ENCODE measurements at places on chromosomes 6 and 20.

DNA sequence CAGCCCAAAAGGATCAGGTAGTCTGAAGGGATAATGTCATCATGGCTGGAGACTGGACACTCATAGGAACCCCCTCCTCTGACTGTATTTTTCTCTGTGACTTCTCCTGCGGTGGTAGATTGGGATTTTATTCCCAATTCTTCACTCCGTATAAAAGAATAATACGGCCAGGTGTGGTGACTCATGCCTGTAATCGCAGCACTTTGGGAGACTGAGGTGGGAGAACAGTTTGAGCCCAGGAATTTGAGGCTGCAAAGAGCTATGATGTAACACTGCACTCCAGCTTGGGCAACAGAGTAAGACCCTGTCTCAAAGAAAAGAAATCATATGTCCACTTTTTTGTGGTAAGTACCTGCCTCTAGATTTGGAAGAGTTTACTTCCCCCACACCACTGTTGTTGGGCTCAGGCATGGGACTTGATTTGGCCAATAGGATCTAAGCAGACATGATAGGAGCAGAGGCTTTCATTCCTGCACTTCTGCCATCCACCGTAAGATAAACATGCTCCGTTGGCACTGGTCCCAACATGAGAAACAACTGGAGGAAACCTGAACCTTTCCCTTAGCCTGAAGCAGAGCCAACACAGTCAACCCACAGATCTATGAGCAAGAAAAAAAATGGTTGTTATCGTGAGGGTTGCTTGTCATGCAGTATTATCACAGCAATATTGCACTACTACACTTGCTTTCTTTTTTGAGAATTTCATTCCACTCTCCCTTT is 82.0 kb downstream of the JPH2 start:
- DNase-seq = no peak

DNA sequence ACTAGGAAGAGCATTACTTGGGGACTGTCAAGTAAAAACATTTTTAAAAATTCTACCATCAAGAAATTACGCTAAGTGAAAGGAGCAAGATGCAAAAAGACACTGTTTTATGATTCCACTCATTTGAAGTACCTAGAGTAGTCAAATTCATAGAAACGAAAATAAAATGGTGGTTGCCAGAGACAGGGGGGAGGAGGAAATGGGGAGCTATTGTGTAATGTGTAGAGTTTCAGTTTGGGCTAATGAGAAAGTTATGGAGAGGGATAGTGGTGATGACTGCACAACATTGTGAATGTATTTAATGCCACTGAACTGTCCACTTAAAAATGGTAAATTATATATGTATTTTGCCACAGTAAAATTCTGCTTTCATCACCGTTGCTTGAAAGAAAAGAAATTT is 83.8 kb downstream of the UST start:
- DNase-seq = no peak

GRCh38 chr20:17803765-17804164 is 104.0 kb downstream of the BANF2 start:
- DNase-seq = no peak

DNA sequence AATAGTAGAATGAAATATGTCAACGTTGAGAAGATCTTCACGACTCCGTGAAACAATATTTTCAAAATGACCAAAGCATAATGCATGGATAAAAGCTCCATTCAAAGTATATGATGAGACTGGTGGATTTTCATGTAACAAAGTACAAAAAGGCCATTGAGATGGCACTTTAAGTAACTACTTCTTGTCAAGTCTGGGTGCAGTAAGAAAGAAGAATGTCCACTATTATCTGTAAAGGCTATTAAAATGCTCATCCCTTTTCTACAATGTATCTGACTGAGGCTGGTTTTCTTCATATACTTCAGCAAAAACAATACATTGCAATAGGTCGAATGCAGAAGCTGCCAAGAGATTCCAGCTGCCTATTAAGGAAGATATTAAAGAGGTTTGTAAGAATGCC is 457.4 kb downstream of the PKHD1 start:
- no peak for DNase-seq

- DNase-seq = no peak
Measured at GRCh38 chr6:7406743-7407142, 17.1 kb downstream of the RIOK1 start.

DNA sequence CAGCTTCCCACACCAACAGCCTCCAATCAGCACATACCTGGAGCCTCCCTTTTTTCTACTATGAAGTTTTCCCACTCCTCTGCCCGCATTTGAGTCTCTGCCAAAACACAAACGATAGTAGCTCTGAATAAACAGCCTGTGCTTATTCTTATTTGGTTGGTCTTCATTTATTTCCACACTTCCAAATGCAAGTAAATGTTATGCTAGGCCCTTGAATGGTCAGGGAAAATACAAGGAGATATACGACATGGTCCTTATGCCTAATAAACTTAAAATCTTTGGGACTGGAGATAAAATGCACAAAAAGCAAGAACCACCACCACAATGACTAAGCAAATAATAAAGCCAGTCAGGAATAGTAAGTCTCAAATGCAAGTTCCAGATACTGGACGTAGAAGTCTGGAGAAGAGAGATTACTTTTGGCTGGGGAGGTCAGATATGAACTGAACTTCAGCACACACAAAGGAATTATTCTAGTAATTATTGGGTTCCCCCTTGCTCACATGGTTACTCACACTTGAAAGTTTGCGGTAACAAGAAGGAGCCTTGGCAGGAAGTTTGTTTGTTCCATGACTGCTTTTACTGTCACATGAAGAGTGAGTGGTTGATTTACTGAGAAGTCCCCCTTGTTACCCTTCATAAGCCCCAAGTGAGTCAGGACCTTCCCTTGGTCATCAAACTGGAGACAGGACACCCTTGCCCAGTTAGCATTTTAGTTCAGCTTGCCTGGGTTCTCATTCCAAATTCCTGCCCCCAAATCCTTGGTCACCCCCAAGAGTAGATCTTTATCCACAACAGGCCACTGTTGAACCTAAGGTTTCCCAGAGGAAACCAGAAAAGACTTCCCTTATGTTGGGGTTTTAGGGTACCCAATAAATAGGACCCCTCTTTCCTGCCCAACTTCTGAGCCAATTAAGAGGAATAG is 511.2 kb upstream of the JARID2 start:
- peak; percentile 13 for DNase-seq

DNA sequence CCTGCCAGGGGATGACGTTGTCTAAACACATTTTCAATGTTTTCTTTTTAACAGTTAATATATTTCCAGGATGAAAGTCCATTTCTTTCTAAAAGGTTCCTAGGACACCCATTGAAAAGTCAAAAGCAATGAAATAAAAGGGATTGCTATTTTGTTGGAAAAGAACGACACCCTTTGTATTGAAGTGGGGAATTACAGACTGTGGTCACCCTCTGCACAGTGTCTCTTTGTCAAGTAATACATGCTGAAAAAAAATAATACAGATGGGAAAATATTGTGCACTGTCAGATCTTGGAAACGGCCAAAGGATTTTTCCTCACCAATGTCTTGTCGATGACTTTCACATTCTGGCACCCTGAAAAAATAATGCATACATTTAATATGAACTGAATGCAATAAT is 56.9 kb downstream of the HAO1 start:
- no peak for DNase-seq

DNA sequence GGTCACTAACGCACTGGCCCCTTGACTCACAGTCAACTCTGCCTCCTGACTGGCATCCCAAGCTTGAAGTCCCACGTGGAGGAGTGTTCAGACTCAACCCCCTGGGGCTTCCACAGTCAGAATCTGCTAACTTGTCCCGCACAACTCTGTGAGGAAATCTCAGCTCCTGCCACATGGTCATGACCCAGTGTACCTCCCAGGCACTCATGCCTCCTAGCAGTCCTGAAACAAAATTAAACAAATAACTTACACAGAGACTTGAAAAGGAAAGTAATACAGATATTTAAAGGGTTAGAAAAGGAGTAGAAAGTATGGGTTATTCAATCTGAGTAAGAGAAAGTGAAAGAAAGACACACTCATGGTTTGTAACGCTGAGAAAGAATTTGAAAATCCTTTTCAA is 134.9 kb downstream of the GMDS start:
- no peak for DNase-seq

- DNase-seq = no peak
Measured at GRCh38 chr6:133244519-133244918, 3.4 kb downstream of the EYA4 start.

- DNase-seq = no peak
Measured at GRCh38 chr6:84582997-84583396, 181.4 kb downstream of the TBX18 start.

DNA sequence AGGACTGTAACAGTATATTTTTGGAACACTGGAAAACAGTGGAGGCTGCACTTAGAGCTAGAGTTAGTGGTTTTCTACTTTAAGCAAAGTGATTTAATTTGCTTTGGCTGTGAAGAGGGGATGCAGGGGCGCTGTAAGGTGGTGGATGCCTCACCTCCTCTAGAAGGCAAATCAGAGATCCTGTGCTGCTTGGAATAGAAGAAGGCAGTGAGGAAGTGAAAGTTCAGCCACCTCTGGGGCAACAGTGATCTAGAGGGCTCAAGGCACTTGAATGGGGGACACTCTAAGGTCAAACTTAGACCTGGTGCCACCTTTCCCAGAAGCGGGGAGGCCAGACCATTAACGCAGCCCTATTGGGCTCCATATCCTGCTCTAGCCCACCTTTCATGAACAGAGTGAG is 19.0 kb upstream of the SNRPB2 start:
- DNase-seq = no peak

DNA sequence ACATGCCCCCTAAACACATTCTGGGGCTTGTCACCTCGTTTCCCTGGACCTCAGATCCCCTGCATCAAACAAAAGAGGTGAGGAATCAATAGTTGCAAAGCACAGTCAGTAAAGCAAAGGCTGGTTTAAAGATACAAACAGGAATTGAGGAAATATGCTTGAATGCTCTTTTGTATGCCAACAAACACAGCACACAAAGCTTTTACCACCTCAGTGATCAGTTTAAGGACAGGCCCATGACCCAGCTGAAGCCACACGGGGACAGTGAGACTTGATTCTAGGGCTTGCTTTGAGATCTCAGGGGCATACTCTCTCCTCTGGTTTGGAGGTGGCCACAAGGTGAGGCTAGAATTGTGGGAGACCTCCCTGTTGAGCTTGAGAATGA is 182.9 kb upstream of the CST7 start:
- DNase-seq = no peak

DNA sequence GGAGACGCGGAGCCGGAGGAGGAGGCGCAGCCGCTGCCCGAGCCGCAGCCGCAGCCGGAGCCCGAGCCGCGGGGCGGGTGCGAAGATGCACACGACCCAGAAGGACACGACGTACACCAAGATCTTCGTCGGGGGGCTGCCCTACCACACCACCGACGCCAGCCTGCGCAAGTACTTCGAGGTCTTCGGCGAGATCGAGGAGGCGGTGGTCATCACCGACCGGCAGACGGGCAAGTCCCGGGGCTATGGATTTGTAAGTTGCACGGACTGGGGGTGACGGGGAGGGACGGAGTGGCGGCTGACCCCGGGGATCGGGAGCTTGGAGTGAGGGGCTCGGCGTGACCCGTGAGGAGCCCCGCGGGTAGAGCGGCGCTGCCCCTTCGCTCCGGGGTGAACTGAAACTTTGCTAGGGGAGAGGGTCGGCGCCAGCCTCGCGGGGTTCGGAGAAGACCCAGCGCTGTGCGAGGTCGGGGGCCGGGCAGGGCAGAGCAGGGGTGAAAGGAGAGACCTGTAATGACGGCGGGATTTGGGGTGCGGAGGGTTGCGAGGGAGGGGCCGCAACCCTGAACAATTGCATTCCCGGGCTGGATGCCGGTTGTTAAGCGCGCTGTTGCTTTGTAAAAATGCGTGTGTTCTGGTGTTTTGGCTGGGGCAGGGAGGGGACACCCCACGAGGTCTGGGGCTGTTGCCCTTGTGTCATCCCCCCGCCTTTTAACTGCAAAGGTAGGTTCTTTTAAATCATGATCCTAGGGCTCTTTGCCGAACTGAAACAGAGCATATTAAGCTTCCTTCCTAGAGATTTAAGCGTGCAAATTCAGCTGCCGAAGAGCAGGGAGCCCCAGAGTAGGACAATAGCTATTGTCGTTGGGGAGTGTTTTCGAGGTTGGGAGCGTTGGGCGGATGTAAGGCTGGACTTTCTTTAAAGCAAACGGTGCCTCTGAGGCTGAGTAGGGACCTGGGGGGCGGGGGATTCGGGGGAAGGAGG is 628 bp downstream of the RBM24 start:
- DNase-seq = no peak

DNA sequence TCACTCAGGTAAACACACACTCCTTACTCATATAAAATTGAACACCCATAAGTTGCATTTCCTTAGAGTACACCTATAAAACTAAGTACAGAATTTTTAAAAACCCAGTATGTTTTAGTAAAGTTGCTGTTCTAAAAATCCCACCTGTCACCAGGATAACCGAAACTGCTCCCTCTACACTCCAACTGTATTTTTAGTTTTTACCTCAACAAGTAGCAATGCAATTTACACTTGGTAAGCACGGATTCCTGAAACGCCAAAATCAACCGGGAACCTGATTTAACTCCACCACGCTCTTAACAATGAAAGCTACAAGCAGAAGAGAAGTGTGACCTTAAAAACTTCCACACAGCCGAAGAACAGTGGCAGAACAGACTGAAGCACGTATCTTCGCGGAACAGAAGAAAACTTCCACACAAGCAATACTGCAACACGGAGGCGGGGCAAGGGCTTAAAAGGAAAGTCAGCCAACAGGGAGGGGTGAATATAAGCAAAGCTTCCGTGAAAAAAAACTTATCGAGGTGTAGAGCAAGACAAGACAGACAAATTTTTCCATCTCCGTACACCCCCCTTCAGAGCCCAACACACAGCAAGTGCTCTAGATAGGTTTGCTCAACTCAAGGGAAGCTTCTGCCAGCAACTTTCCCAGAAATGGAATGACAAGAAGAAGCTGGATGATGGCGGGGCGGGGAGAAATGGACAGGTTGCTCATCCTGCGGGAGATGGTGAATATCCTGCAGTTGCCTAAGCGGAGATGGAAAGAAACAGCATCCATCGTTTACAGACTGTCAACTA is 1.4 kb downstream of the STAU1 start:
- DNase-seq = peak; percentile 56

DNA sequence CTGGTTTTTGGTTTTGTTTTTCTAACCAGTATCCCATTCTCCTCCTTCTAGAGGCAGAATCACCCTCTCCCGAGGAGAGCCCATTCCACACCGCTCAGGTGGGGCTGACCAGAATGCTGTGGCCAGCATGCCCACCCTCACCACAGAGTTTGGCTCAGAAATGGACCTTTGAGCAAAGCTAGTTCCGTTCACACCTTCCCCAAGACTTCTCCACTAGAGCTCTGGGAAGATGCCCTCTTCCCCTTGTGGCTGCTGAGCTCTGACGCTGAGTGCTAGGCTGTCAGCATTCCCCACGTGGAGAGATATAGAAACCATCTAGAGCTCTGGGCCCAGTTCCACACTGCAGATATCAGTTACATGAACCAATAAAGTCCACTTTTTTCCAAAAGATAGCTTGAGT is 7.9 kb downstream of the GPLD1 start:
- DNase-seq = no peak

GRCh38 chr6:75579951-75580350 is 21.7 kb upstream of the SENP6 start:
- DNase-seq = no peak

DNA sequence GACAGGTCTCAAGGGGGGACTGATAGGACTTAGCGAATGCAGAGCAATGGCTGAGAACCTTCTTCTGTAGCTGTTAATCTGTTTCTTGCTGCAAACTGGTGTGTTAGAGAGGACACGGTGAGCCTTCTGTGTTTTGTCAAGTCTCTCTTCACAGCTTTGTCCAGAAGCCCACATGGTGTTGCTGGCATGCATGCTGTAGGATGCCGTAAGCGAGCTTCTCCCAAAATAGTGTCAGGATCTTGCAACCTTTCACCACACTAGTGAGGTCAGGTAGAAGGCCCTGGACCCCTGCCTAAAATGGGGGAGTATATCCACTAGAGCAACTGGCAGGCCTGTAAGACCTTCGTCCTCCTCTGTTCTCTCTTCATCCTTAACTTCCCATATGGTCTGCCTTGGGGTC is 51.9 kb upstream of the GLP1R start:
- DNase-seq = no peak

Data from activated CD4-positive, alpha-beta T cell treated with anti-CD3 and anti-CD28 coated beads for 1 hour (primary cell).